Fibroblast of the aortic adventitia (primary cell): ENCODE measurements at places on chromosomes 11 and 22.

GRCh38 chr11:69691463-69691862 is 12.4 kb downstream of the FGF19 start:
- peak; percentile 64 for DNase-seq

- DNase-seq = no peak
These were observed 20.9 kb upstream of the MICAL2 start for GRCh38 chr11:12089473-12089872.

DNA sequence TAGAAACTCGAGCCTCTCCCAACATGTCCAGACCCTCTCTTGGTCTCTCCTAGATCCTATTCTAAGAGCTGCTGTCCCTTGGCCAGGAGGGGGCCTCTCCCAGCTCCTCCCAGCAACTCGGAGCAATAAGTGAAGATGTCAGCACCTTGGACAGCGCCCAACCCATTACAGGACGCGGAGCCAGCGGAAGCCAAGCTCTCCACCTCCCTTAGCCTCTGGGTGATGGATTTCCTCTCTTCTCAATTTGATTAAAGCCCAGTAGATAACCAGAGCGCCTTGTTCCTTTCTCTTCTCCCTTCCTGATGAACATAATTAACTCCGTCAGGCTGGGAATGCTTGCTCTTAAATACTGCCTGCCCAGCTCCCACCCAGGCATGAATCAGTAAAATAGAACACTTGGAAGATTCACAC is 26.2 kb upstream of the TPBGL start:
- peak; percentile 76 for DNase-seq

DNA sequence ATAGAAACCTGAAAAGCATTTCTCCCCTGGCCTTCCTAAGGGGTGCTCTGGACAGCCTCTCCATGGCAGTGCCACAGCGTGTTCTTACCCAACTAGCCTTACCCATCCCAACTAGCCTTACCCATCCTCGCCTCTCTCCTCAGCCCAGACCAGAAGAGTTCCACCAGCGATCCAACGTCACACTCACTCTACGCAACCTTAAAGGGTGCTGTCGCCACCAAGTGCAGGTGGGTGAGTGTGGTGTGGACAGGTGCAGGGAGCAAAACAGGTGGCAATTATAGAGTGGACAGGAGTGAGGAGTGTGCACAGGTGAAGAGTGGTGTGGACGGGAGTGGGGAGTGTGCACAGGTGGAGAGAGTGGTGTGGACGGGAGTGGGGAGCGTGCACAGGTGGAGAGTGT is 17.8 kb downstream of the TMEM121B start:
- DNase-seq = no peak

DNA sequence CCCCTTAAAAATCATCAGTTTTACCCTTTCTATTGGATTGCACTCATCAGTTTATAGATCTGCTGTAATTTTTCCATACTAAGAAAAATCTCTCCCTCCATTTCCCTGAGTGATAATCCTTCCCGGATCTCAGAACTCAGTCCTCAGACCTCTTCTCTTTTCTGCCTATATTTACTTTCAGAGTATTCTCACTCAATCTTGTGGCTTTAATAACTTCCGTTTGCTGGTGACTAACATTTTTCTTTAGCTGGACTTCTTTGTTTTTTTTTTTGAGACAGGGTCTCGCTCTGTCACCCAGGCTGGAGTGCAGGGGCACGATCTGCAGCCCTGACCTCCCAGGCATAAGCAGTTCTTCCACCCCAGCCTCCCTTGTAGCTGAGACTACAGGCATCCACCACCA is 10.4 kb downstream of the ATXN10 start:
- no peak for DNase-seq

DNA sequence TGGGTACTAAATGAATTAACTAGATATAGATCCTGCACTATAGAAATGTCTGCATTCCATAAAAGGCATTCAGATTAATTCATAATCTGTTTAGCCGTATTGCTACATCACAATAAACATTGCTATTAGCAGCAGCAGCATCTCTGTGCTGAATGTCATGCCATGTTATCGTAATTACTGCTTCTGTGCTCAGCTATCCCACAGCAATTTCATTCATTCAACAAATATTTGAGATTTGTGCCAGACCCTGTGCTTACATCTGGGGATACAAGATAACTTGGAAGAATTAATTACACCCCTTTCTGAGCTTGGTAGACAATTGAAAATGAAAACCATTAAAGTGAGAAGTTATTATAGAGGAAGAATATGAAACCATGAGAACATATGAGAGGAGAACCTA is 185.8 kb upstream of the C11orf87 start:
- peak; percentile 12 for DNase-seq

DNA sequence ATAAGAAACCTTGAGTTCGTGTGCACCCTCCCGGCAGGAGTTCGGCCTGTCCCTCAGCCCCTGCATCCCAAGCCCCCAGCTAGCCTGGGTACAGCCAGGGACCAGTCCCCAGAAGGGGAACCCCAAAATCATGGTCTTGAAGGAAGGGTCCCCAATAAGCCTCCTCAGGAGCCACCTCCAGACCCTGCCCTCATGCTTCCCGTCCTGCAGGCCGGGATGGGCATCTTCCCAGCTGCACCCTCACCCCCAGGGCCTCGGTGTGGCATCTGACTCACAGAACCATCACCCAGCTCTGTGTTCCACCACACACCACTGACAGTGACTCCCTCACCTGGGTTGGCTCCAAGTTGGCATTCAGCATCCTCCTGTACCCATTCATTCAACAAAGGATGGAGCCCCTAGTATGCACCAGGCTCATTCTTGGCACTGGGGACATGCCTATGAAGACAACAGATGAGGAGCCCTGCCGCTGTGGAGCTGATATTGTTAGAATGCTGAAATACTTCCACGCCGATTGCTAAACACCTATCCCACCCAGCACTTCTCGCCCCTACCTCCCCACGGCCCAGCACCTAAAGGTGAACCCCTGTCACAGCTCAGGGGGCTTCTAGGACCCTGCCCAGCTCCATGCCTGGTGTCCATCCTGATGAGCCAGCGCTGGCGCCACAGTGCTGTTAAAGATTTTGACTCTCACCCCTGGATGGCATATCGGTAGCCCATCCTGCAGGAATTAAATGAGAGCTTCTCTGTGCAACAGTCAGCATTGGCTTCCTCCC is 77.8 kb downstream of the BUD13 start:
- no peak for DNase-seq

GRCh38 chr11:10599388-10600175 is 31.1 kb upstream of the LYVE1 start:
- no peak for DNase-seq

DNA sequence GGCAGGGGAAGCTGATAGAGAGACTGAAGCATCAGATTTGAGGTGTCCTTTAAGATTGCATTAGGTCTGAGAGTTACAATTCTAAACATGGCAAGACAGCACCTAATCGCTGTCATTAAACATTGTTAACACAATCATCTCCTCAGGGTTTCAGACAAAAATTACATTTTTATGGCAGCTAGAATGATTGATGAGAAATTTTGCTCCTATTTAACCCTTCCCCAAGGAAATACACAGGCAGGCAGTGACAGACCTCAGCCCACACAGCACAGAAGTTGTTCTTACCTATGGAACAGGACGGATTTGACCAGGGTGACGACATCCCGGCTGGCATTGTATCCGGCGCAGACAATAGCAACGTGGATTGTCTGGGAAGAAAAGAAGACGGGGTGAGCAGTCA is 294.3 kb downstream of the LARGE1 start:
- no peak for DNase-seq

DNA sequence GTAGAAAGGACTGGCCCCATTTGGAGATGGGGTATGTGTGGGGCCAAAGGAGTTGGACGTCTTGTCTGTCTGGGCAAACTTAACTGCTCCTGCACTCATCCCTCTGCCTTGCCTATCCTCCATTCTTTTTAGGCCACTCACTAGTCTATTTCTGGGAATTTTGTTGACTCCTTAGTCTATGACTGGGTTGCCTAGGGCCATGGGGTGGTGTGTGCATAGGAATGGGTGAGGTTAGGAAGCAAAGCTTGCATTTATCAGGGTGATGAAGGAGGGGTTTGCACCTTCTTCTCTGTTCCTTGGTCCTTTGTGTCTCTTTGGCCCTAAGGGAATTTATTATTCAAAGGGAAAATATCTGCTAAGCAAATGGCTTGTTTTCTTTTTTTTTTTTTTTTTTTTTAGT is 80.9 kb upstream of the OR9Q1 start:
- DNase-seq = no peak

- DNase-seq = no peak
These were observed 380.7 kb downstream of the INSC start for GRCh38 chr11:15495462-15495861.

DNA sequence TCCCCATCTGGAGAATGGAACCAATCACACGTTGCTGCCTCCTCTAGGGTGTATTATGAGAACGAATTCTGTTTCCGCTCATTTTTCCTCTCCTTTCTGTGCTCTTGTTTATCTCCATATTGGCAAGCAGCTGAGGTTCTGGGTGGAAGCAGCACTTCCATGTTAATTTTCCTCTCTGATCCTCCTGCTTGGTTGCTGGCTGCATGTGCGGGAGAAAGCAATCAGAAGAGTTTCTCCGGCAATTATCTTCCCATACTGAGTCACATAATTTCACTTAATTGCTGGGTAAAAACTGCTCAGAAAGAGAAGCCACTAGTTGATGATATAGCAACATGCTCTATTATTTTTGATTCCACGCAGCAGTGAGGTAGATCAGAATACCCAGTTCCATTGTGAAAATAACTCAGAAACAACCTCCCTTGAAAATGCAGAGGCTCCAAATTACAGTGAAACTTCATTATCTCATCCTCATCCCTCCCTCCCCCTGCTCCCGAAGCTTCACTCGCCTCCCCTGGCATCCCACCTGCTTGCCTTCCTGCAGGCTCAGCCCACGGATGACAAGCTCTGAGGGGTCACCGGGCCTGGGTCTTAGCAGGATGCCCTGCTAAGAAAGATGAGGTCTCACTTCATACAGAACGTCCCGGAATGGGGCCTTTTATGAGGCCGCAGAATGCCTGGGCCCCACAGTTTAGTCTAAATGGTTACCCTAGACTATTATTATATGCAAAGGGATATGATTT is 20.4 kb downstream of the FXYD6 start:
- DNase-seq = no peak

DNA sequence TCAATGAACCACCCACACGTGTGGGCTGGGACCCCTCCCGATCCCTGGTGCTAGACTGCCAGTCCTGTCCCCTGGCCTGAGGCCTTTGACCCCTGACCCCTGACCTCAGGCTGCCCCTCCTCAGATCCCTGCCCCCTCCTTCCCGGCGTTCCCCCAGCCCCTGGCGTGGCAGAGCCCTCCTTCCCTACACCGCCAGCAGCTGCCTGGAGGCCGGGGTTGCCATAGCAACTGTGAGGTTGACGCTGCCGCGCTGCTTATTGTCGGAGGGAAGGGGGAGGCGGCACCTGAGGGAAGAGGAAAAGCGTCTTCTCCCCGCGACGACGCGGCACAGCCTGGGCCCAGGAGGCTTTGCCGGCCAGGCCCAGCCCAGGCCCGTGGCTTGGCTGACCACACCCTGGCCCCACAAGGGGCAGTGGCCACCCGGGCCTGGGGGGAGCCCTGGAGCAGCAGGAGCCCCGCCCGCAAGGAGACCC is 32.6 kb downstream of the SHANK3 start:
- peak; percentile 19 for DNase-seq

DNA sequence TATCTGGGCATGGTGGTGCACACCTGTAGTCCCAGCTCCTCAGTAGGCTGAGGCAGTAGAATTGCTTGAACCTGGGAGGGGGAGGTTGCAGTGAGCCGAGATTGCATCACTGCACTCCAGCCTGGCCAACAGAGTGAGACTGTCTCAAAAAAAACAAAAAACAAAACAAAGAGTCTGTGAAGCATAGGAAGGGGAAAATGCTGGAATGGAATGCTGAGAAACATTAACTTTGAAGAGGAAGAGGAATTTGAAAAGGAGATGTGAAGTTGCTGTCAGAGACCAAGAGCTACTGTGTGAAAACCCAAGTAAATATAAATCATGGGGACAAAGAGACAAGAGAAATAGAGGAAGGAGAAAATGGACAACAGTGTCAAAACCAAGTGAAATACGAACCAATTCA is 455.1 kb upstream of the ARHGAP42 start:
- DNase-seq = no peak

DNA sequence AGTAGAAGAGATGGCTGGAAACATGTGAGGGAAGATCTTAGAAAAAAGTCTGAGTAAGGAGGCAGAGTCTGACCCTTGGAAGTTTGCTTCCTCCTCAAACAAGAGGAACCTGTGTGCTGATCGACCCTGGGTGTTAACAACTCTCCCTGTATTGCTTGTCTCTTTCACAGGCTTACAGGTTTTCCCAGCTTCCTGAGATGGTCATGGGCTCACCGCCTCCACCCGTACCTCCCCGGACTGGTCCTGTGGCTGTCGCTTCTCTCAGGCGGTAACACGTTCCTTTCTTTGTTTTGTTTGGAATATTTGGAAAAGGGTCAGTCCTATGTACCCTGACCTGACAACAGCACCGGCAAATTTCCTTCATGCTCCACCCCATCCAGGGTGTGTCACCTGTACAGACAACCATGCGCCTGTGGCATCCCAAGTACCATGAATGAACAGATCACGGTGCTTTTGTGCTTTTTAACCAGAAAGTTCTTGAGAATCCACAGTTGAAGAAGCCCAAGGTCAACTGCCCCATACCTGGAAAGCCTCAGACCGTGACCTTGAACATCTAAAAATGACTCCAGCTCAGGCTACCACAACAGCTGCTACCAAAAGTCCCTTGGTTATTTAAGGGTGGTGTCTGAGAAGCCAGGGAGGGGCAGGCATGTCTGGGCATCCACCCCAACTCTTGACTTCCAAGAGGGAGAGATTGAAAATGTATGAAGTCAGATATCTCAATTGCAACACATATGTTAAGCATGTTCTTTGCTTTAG is 44.6 kb downstream of the C11orf91 start:
- no peak for DNase-seq

DNA sequence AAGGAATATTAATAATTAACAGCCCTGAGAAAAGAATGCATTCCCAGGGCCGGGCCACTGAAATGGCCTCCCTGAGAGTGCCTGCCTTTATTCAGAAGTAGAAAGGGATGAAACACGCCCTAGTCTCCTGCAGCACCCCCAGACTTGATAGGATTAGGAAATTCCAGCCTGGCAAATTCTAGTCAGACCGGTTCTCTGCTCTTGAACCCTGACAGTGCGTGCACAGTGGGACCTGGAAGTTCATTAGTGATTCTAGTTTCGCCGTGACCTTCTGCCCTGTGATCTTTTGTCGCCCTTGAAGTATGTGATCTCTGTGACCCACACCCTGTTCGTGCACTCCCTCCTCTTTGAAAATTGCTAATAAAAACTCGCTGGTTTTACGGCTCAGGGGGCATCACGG is 2.1 kb upstream of the GSTP1 start:
- no peak for DNase-seq

DNA sequence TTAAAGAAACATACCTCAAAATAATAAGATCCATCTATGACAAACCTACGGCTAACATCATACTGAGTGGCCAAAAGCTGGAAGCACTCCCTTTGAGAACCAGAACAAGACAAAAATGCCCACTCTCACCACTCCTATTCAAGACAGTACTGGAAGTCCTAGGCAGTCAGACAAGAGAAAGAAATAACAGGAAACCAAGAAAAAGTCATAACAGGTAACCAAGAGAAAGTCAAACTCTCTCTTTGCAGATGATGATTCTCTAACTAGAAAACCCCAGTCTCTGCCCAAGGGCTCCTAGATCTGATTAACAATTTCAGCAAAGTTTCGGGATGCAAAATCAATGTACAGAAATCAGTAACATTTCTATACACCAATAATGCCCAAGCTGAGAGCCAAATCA is 35.6 kb downstream of the TMEM123 start:
- no peak for DNase-seq

- no peak for DNase-seq
These were observed 37.3 kb upstream of the ARL14EP start for GRCh38 chr11:30285416-30286121.
